ENCODE measurements at places on chromosomes 4 and X.

- no peak for DNase-seq
Measured at GRCh38 chrX:13283950-13284546, 35.8 kb downstream of the ATXN3L start.

GRCh38 chrX:125769628-125770027, 396.5 kb downstream of the DCAF12L2 start:
- no peak for DNase-seq

DNA sequence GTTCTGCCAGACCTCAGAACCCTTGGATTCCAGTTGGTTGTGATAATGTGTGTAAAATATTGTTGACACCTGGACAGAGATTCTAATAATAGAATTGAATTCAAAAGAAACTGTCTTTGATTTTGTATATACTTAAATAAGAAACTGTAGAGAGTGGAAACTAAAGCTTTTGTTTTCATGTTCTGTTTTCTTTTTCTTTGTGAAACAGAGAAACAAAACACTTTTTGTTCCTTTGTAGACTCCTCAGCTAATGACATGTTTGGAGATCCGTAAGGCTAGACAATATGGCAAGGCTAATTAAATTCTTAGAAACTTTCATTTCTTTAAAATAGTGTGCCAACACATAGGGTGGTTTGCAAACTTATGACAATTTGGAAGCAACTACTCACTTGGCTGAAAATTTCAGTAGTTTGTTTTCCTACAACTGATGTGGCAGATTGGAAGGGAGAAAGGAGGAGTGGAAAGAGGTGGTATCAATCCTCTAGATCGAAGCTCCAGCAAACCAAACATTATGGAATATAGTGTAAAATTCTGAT, 90.9 kb upstream of the FAT1 start:
- no peak for DNase-seq

GRCh38 chr4:87978681-87979080, 3.2 kb downstream of the SPP1 start:
- no peak for DNase-seq

DNA sequence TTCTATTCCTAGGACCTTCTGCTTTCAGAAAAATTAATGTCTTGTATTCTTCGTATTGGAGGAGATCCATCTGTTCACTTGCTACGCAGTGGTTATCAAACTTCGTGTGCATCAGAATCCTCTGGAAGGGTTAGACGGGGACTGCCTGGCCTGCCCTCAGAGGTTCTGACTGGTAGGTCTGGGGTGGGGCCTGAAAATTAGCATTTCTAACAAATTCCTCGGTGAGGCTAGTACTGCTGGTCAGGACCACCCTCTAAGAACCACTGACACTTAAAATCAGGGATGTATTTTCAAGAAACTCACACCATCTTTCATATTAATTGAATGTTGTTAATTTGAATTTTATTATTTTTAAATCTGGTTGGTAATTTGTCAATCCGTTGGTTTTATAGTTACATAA, 63.0 kb downstream of the MAPK10 start:
- no peak for DNase-seq

- DNase-seq: no peak
Measured at GRCh38 chrX:50475208-50475607, 4.6 kb upstream of the DGKK start.

DNA sequence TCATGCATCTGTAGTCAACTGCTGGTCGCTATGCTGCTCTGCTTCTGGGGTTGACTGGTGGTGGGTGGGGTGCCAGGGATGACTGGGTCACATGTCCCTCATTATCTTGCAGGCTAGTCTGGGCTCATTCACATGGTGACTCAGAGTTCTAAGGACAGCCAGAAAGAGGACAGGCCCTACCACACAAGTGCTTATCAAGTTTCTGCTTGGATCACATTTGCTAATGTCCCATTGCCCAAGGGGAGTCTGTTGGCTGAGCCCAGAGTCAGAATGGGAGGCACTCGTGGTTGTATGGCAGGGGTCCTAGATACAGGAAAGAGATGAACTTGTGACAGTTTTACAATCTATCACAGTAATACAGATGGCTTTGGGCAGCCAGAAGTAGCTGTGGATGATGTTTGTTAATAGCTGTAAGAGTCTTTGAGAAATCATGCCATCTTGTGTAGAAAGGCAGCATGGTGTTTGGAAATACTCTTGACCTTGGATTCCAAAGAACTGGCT, 221.3 kb downstream of the GPAT3 start:
- DNase-seq: no peak

DNA sequence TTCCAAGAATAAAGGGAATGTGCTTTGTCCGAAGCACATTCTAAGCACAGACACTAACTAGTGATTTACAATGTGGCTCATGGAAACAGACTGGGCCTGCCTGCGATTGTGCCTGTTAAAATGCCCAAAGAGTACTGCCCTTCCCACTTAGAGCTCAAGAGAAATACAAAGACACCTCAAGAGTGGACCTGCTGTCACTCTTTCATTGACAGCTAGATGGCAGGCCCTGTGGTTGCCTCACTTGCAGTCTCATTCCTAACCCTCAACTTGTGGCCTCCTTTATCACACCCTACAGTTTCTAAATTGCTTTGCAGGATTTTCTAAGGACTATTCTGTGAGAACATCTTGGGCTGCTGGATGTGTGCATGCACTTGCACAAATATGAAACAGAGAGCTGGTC, 331.0 kb upstream of the EMCN start:
- no peak for DNase-seq

GRCh38 chrX:24392709-24393108, 32.3 kb downstream of the SUPT20HL1 start:
- no peak for DNase-seq

DNA sequence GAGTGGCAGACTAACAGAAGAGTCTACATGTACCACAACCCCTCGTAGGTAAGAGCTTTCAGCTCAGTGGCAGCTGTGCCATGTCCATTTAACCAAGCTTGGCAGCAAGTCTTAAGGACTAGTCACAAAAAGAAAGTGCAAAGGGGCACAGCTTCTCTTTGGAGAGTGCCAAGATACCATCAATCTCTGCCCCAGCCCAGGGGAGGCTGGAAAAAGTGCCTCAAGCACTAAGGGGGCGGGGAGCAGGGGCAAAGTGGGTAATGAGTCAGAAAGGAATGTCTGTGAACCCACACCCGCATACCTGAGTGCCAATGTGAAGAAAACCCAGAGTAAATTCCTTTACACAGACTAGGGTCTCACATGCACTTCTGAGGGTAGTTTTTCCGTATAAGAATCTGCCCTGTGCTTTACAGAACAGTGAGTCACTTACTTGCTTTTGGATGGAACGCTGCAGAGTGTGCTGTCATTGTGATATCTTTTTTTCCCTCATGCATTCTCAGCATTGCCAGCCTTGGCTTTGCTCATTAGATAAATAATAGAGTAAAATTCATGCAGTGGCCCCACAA, 219.8 kb downstream of the ZNF674 start:
- peak; percentile 63 for DNase-seq

- no peak for DNase-seq
Measured at GRCh38 chr4:127780598-127780997, 1.5 kb upstream of the HSPA4L start.

DNA sequence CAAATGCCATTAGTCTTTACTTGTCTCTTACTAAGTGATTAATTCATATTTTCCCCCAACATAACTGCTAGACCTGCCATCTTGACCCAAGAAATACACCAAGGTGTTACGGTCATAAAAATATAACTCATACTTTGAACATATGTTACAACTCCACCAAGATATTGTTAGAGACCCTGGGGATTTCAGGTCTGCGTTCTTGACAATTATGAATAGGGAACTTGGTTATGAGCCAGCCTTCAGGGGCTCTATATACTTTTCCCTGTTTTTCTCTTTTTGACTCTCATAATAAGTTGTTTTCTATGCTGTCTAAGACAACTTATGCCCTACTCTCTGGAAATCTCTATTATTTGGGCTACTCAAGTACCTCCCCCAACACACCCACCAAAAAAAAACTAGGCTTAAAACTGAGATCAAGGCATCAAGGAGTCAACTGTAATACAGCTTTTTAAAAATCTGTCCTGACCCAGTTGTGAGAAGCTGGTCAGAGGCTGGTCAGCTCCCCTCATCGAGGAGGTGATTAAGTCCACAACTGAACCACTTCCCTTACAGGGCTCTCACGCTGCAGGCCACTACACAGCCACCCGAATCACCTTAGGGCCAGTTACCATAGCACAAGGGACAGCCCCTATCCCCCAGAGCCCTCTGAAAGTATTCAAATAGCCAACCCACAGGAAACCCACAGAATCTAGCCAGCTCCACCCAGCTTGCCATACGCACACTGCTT, 10.5 kb upstream of the TLR3 start:
- DNase-seq: no peak

DNA sequence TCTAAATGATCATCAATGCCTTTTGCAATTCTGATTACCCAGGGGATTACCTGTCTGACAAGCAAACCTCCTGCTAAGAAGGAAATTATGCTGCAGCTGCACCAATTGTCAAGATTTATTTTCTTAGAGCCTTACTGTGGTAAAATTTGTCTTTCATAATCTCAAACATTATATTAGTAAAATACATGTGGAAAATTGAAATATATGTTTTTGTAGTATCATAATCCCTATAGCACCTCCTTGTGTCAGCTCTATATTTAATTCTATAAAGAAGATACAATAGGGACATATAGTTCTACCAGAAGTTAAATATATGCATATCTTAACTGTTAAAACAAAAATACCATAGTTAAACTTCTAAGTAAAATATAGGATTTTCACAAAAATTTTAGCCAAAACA, 655.6 kb upstream of the PCDH10 start:
- no peak for DNase-seq
